ENCODE measurements at places on chromosomes 7 and 10. TPM values are rescaled to one million over a fixed set of nuclear protein-coding genes. Genes with fewer than 3 reads are reported as not detected.

DNA sequence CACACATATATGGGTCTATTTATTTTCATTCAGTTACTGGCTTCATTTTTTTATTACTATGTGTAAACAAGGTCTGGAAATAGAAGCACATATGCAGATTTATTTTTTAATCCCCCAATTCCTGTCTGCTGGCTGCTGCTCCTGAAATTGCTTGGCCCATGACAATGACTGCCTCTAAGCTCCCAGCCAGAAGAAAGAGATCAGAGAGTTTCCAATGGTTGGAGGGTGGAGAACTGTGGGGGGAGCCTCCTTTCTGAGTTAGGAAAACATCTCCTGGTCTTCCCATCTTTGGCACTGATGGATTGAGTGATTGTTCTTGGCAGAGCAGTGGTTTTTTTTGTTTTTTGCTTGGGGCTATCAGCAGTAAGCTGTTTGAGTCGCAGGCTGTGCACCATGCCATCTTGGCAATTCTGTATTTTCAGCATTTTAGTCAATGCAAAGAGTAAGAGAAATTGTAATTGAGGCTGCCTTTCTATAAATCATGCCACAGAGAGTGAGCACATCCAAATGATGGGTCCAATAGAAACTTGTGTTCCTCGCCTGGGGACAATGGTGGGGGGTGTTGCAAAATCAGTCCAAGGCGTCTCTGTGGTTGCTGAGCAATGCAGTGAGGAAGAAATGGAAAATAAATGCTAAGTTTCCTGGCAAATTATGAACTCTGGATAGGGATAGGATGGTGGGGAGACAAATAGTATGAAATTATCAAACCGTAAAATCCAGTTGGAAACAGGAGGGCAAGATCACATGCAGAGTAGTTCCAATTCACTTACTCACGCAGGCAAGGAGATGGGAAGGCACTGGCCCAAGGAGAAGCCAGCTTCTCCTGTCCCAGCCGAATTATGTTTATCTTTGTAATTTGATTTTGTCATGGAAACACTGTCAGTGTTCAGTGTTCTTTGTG lies 382.4 kb downstream of the SORCS3 start:
- H3K36me3 ChIP-seq, result no peaks in the 10 kb centered on the region
- H3K4me3 ChIP-seq, result no peak overlapping the region
- H3K27me3 ChIP-seq, result no peaks in the 10 kb centered on the region
- no peak for DNase-seq

GRCh38 chr7:11130012-11130411 lies 156.3 kb downstream of the PHF14 start:
- no peak overlapping the region for H3K4me3 ChIP-seq
- no peaks in the 10 kb centered on the region for H3K27me3 ChIP-seq
- no peak overlapping the region for H3K27ac ChIP-seq
- DNase-seq, result no peak
- peaks cover 26% of the 10 kb centered on the region for H3K4me1 ChIP-seq

DNA sequence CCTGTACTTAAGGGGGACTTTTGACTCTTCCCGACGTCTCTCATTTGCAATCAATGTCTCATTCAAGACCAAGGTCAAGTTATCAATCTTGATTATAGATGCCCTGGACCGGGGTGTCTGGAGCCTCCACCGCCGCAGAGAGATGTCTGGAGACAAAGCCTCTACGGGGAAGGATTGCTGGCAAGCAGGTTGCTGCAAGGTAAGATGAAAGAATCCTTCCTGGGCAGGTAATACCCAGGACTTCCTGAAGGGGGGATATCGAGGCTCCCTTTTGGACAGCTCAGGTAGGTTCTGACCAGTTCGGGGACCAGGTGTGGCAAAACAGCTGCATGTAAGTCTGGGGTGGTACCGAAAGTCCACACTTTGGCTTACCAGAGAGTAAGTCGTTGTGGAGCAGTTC lies 12.5 kb upstream of the CUX1 start:
- no peak for DNase-seq
- no peaks in the 10 kb centered on the region for H3K36me3 ChIP-seq
- peak overlapping the region; percentile 4 for H3K4me3 ChIP-seq
- H3K27me3 ChIP-seq, result peaks cover 30% of the 10 kb centered on the region

DNA sequence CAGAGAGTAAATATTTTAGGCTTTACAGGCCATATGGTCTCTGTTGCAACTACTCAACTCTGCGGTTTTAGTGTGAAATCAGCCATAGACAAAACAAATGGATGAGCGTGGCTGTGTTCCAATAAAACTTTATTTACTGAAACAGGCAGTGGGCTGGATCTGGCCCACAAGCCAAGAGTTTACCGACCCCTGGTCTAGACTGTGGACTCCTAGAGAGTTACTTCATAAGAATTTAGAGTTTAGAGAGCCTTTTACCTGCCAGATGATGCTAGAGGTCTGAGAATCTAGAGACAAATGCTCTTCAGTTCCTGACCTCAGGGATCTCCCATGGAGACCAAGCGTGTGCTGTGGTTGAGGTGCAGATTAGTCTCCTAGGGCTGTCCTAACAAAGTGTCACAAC lies 174.8 kb downstream of the PTEN start:
- H3K4me3 ChIP-seq, result no peak overlapping the region
- no peak for DNase-seq
- H3K4me1 ChIP-seq, result peaks cover 13% of the 10 kb centered on the region
- no peak overlapping the region for H3K27ac ChIP-seq

- no peaks in the 10 kb centered on the region for H3K27me3 ChIP-seq
- no peak for DNase-seq
- no peaks in the 10 kb centered on the region for H3K4me1 ChIP-seq
- no peaks in the 10 kb centered on the region for H3K36me3 ChIP-seq
- H3K4me3 ChIP-seq, result no peak overlapping the region
Measured at GRCh38 chr7:18518555-18518954, 23.0 kb downstream of the HDAC9 start.

Gene CHST3
- total RNA-seq, result not detected

GRCh38 chr7:148964483-148965267 lies 63.6 kb downstream of the PDIA4 start:
- H3K27ac ChIP-seq, result no peak overlapping the region
- DNase-seq, result no peak
- no peaks in the 10 kb centered on the region for H3K36me3 ChIP-seq
- H3K27me3 ChIP-seq, result no peaks in the 10 kb centered on the region
- peak overlapping the region; percentile 90 for H3K4me3 ChIP-seq

DNA sequence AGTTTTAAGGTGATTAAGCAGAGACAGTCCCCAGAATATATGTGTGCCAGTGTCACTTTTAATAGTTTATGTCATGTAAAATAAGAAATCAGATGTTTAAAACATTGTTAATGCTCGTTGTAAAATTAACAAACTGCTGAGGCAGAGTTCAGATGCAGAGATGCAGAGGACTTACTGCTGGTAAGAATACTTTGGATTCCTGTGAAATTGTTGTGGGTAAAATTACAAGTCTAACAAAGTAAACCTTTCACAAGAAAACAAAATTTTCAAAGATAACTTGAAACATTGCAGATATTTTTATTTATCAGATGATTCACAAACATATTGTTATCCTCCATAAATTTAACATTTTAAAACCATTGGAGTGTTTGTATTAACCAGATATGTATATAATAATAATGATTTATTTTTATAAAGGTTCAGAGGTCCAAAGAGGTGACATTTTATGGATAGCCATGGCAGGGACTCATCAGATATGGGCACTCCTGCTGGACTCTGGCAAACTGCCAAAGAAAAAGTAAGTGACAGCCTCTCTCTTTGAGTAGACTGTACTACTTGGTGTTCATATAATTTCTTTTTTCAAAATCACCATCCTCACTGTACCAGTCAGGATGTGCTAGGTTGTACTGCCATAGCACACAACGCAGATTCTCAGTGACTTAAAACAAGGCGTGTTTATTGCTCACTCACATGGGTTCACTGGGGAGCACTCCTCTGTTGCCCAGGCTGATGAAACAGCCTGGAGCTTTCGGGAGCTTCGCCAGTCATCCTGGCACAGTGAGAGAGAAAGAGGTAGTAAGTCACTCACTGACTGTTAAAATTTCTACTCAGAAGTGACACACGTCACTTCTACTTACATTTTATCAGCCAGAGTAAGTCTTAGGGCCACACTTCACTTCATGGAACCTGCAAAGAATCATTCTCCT lies 43.5 kb downstream of the NHLRC2 start:
- no peak overlapping the region for H3K27ac ChIP-seq
- no peak for DNase-seq
- H3K4me1 ChIP-seq, result peaks cover 2% of the 10 kb centered on the region
- H3K4me3 ChIP-seq, result no peak overlapping the region
- peaks cover 30% of the 10 kb centered on the region for H3K36me3 ChIP-seq

GRCh38 chr7:112882991-112883390 lies 92.8 kb upstream of the TMEM168 start:
- H3K27me3 ChIP-seq, result no peaks in the 10 kb centered on the region
- H3K27ac ChIP-seq, result no peak overlapping the region
- H3K36me3 ChIP-seq, result peaks cover 28% of the 10 kb centered on the region

Data from activated naive CD8-positive, alpha-beta T cell treated with anti-CD3 and anti-CD28 coated beads, Interleukin-2, amount 10 ng/mL, durations not matched to agents 7 days and 5 days (primary cell).